ENCODE measurements at places on chromosomes 4 and X. TPM values are rescaled to one million over a fixed set of nuclear protein-coding genes. Genes with fewer than 3 reads are reported as not detected.

GRCh38 chr4:107548211-107548905, 171.7 kb downstream of the PAPSS1 start:
- DNase-seq, result no peak

- DNase-seq, result no peak
These were observed 40.3 kb upstream of the NKRF start for GRCh38 chrX:119646515-119646914.

GRCh38 chr4:52135171-52135570, 84.1 kb downstream of the SPATA18 start:
- DNase-seq, result no peak

The GYPE gene
- polyA plus RNA-seq, result 1.6 TPM

The POU4F2 gene
- not detected for polyA plus RNA-seq

DNA sequence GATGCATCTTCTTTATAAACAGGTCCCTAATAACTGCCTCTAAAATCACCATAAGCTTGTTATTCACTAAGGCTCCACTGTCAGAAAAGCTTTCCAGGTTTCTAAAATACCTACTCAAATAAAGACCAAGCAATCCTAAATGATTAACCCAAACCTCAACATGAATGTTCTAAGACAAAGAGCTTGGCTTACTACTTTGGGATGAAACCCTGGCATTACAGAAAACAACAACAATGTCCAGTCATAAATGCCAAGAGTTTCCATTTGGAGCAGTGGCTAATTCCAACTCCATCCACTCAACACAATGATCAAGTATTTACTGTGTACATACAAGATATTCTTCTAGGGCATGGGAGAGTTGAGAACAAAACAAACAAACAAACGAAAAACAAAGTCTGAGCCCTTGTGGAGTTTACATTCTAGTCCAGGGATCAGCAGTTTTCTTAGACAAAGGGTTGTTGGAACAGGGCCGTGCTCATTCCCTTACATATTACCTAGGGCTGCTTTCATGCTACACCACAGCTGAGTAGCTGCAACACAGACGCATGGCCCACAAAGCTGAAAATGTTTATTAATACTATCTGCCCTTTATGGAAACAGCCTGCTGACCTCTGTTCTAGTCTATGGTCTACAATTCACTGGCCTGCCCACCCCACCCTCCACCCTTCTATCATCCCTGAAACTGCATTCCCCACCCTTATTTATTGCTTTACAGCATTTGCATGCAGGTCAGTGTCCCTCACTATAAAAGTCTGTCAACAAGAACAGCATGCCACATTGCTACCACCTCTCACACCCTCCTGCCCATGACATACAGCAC, 23.7 kb downstream of the ABCG2 start:
- no peak for DNase-seq

DNA sequence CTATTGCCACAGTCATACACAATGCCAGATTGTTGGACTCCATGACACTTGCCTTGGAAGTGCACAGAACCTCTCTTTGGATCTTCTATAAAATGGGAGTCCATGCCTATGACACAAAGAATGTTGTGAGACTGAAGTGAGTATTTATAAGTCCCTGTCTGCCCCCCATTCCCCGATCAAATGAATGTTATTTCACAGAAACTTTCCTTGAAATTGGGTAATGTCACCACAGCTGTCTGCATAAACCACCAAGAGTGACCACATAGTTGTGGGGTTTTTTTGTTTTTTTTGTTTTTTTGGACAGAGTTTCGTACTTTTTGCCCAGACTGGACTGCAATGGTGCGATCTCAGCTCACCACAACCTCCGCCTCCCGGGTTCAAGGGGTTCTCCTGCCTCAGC, 27.1 kb upstream of the REST start:
- DNase-seq, result no peak

The SNCA gene
- 66.9 TPM for polyA plus RNA-seq

- DNase-seq, result no peak
These were observed 579.6 kb downstream of the NLGN4X start for GRCh38 chrX:5648941-5649568.

The TRAM1L1 gene
- 13.3 TPM for polyA plus RNA-seq

- no peak for DNase-seq
These were observed 90.5 kb downstream of the FBXO8 start for GRCh38 chr4:174192943-174193342.

DNA sequence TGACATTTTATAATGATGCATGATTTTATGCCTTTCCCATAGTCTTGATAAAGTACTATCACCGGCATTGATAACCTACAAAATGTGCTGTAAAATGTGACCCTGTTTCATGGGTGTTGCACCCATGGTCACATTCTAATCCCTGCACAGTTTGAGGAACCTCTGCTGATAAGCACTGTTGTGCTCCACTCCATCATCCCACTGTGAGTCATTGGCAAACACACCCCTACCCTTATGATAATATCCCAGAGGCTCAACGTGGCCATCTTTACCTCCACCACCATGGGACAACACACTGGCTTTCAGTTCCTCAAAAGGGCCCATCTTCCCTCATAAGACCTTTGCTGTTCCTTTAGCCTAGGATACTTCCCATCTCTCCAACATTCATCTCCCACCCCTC, 32.0 kb upstream of the SGMS2 start:
- DNase-seq, result no peak

DNA sequence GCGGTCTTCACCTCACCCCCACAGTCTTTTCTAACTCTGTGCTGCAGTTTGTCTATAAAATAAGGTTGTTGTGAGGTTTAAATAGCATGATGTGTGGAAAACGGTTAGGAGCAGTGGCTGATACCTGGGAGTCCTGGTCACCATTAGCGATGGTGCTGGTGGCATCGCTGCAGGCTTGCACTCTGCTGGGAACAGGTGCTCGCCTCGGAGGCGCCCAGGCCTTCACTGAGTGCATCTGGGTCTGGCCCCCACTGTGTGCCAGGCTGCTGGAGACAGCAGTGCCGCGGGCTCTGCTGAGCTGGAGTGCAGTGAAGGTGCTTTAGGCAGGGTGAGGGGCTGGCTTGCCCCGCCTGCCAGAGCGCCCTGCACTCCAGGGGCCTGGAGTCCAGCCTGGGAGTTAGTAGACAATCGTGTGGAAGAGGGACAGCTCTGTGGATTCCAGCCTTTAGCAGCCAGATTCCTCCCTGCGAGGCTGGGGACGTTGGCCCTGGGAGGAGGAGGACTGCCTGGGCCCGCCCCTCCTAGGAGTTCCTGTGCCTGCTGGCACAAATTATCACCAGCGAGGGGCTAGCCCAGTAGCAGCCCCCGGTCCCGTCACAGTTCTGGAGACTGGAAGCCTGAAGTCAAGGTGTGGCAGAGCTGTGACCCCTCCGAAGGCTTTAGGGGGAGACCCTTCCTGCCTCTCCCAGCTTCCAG, 7.3 kb downstream of the RGS12 start:
- no peak for DNase-seq

DNA sequence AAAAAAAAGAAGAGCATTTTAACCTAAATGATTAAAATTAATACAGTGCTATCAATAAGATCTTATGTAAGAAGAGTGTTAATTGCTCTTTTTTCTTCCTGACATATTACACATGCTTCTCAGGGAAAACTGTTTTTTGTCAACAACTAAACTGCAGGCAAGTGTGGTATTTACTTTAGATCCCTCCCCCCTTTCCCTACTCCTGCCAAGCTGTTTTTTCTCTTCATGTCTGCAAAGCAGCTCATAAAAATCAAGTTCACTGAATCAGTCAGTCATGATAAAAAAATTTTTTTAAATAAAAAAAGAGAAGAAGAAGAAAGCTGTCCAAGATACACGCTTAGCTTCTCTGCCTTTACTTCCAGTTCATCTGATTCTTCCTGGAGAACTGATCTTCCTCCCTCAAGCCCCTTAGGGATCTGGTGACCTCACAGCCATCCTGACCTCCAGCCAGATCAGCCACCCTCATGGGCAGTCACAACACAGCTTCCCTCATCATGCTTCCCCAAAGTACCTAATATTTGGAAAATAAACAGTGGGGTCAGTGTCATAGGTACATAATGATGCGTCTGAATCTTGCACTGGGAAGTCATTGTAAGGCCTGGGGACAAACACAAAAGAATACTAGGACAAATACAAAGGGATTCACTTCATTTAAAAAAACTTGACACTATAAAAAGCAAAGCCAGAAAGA, 87.0 kb downstream of the ZNF827 start:
- DNase-seq, result no peak

- no peak for DNase-seq
These were observed 6.3 kb downstream of the AREG start for GRCh38 chr4:74451214-74451661.

The PRR27 gene
- 0.14 TPM for polyA plus RNA-seq

- DNase-seq, result no peak
These were observed 210.1 kb upstream of the FAT4 start for GRCh38 chr4:125104616-125105015.
